ENCODE measurements at places on chromosomes 5 and 9.

- DNase-seq: no peak
These were observed 87.9 kb upstream of the FAM169A start for GRCh38 chr5:74953937-74954720.

- DNase-seq: no peak
These were observed 11.0 kb downstream of the RFX3 start for GRCh38 chr9:3514786-3515185.

DNA sequence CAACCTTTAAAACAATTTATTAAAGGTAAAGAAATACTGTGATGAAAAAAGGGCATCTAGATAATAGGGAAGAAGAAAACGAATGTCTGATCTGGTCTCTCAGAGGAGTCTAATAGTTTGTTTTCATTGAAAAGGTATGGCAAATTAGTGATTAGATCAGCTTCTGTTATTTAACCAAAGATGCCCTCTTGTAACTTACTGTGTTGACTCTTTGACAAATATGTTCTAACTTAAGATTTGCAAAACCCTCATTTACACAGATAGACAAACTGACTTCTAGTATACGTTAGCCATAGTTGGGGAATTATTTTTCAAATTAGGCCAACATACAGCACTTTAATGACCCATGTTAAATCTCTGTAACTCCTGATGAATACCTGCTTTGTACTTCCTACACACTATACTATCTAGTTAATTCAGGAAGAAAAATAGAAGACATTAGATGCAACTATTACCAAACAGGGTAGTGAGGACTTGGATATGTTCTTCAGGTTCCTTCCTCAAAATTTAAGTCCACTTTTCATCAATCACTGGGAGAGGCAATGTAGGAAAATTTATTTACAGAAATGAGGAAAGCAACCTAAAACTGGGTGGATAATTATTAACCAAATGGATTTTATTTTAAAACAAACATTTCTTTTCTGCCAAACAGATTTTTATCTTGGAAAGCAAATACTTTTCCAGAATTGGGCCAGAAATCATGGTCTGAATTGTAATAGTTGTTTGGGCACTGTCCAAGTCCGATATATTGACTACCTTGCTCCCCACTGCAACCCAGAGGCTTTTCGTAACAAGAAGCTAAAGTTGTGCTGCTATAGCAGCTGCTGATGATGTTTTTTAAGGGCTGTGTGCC, 66.4 kb upstream of the PPP2R2B start:
- DNase-seq: no peak

GRCh38 chr9:108673386-108673785, 182.4 kb downstream of the ACTL7B start:
- DNase-seq: no peak

DNA sequence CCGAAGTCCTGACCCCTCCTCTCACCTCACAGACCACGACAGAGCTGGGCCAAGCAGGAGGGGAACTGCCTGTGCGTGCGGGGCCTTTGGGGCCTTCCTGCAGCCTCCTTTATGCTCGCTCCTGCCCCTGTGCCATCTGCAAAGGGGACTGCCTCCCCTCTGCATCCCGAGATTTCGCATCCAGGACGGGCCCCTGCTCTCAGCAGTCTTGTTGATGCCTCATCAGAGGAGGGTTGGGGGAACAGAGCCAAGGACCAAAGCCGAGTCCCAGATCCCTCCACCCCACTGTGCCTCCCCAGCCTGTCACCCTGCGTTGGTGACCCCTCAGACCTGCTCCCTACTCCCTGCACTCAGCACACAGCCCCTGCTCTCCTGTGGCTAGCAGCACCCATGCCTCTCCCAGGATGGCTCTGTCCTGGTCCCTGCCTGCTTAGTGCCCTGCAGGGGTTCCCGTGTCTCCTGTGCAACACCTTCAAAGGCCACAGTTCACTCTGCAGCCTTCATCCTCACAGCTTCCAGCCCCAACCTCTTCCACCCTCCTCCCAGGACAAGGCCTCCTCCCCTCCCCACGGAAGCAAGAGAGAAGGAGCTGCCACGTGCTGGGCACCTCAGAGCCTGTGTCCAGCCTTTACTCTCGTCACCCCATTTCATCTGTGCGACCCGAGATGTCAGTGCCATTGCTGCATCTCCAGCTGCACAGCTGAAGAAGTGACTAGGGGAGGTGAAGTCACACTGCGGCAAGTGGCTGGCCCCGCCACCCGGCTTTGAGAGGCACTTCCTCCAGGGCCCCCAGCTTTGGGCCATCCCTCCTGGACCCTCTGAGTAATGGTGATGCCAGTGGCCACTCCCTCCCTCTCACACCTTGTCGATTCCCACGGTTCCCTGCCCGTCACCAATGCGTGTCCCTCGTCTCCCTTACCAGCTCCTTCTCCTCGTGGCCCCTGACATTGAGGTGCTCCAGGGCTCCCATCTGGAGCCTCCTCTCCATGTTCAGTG, 62.6 kb upstream of the LRRTM2 start:
- DNase-seq: no peak

- no peak for DNase-seq
These were observed 18.9 kb upstream of the SEMA5A start for GRCh38 chr5:9564752-9565151.

GRCh38 chr9:26949637-26950069, 2.6 kb upstream of the PLAA start:
- DNase-seq: no peak

- no peak for DNase-seq
These were observed 117.9 kb upstream of the NR5A1 start for GRCh38 chr9:124625087-124625486.

DNA sequence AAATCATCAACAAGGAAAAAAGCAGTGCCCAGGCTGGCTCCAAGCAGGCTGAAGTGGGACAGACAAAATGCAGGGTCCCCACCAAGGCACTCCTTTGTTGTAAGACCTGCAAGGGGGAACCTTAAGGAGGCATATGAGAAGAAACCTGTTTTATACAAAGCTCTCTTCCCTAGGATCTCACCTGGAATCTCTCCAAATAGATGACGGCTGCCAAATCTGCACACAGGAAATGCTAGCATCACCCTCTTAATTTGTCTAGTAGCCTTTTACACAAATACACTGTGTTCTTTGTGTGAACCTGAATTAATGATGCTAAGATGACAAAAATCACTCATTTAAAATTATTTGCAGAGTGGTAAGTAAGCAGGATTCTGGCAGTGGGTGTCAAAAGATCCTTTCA, 280.2 kb downstream of the SPOCK1 start:
- no peak for DNase-seq

DNA sequence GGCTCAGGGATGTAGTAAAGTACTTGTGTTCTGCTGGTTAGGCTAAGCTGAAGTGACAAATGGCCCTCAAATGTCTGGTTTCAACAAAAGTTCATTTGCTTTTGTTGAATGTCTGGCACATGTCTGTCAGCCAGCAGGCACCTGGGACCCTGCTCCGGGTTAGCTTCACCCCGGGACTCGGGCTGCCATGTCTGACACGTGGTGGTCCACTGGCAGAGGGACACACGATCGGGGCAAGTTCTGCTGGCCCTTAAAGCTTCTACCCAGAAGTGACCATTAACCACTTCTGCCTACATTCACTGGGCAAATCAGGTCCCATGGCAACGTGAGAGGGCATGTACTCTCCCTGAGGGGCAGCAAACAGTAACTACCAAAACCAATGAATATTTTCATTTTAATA, 23.8 kb downstream of the POLR1E start:
- DNase-seq: no peak

- DNase-seq: no peak
These were observed 66.0 kb upstream of the PTPRD start for GRCh38 chr9:10678790-10679189.

DNA sequence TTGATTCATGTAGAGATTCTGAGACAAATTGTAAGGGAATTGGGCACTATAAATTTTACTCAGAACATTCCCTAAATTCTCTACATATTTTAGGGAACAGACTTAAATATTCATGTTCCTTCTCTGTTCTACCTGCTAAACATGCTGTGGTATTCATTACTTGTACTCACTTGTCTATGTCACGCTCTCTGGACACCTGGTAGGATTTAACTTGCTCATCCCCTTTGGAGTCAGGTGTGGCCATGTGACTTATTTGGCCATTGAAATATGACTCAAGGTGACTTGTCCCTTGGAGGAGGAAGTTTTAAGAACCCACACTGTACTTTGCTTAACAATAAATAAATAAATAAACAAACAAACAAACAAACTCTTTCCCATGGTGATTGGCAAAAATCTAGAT, 2258.8 kb upstream of the WWC1 start:
- no peak for DNase-seq

DNA sequence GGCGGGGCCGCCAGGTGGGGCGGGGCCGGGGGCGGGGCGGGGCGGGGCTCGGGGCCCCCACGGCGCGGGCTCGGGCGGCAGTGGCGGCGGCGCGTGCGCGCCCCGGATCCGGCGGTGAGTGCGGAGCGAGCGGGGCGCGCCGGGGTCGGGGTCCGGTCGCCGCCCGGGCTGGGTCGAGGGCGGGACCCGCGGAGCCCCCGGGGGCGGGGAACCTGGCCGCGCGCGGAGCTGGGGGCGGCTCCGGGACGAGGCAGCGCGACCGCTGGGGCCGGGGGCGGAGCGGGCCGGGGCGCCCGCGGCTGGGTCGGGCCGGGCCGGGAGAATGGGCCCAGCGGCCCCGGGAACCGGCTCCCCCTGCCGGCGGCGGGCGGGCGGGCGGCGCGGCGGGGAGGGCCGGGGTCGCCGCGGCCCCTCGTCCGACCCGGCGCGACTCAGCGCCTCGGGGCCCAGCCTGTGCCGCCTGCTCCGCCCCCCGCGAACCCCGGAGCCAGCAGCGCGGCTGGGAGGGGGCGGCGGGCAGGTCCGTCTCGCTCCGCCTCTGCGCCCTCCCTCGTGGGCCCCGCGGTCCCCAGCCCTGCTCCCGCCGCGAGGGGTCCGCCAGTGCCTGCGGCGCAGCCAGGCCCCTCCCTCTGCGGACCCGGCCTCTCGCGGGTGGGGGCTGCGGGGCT, 3.1 kb downstream of the EGFL7 start:
- DNase-seq: no peak

GRCh38 chr9:100485196-100485595, 12.2 kb downstream of the TMEFF1 start:
- no peak for DNase-seq

- peak; percentile 99 for DNase-seq
These were observed 25.6 kb downstream of the GOLGA2 start for GRCh38 chr9:128249908-128250838.

DNA sequence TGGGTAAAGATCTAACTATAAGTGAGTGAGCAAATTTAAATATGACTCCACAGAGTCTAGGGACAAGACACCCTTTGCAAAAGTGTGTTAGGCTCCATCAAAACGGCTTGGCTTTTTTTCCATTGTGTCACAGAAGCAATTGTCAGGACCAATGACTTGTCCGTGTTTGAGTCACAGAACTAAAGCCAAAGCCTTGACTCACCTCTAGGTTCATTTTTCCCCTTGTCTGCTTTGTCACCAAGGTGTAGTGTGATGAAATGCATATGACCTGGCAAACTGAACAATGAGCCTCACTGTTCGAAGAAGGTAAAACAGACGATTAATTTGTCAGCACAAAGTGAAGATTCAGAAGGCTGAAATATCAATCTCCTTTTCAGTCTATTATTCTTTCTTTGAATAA, 331.0 kb downstream of the GLIS3 start:
- no peak for DNase-seq

DNA sequence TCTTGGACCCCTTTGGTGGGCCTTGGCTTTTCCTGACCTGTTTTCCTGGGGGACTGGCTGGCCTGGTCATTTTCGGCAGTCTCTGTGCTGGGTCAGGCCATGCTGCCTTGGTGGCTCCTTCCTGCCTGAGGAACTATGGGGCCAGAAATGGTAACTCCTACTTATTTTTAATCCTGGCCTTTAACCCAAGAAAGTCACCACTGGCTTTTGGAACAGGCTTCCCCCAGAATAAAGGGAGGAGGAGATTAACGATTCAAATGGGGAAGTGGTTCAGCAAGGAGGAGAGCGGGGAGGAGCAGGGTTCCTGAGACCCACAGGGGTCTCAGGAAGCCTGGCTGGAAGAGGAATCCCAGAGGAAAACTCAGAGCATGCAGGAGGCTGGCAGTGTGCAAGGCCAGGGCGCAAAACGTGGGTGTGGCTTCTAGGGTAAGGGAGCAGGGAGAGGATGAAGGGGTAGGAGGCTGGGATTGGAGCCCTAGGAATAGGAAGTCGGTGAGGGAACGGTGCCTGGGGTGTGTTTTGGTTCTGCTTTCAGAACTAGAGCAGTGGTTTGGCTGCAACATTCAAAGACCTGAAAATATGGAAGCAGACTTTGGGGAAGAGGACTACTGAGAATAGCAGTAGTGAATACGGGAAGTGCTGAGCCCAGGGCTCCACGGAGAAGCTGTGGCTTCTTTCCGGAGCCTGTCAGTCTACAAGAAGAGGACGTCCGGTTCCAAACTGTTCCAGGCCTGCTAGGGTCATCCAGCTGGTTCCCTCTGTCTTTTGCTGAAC, 271.1 kb upstream of the KLF4 start:
- no peak for DNase-seq

GRCh38 chr9:130556396-130557076, 22.8 kb upstream of the FUBP3 start:
- DNase-seq: no peak

- no peak for DNase-seq
These were observed 32.0 kb downstream of the HAVCR1 start for GRCh38 chr5:157026789-157027424.

DNA sequence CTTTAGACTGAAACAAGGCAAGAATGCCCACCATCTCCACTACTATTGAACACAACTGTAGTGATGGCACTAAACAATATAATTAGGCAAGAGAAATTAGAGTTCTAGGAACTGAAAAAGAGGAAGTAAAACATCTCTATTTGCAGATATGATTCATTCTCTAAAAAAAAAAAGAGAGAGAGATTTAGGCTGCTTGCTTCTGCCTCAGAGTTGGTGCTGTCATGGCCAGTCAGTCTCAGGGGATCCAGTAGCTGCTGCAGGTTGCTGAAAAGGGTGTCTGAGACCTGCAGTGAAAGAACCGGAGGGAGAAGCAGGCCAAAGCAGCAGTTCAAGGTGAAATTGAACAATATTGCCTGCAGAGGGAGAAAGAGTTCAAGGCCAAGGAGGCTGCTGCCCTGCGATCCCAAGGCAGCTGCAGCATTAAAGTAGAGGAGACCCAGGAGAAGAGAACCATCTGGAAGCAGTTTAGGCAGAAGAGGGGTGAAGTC, 72.5 kb downstream of the AP3B1 start:
- DNase-seq: no peak

GRCh38 chr9:137040568-137040967, 5.4 kb downstream of the NPDC1 start:
- DNase-seq: no peak

- DNase-seq: no peak
These were observed 107.6 kb downstream of the C9orf50 start for GRCh38 chr9:129513282-129513681.

DNA sequence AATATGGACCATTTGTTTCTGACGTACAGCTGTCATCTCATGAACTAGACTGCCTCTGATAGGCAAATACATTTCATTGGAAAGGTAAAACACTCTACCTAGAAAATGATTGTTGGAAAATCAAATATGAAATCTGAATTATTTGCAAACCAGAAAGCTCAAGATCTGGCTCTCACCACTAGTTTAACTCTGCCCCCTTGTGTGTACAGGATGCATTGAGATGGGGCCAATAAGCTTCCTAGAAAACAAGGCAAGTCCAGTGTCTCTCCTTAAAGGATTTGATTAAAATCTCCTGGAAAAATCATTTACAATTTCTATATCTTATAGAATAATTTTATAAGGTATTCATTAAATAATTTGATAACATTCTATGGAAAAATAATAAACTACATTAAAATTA, 311.9 kb upstream of the ANKH start:
- DNase-seq: no peak

Measured in stimulated activated CD4-positive, alpha-beta T cell treated with anti-CD3 and anti-CD28 coated beads, Interleukin-2, amount 100 ng/mL, for 48 hours (primary cell).